ENCODE measurements at places on chromosomes 12 and 14.

DNA sequence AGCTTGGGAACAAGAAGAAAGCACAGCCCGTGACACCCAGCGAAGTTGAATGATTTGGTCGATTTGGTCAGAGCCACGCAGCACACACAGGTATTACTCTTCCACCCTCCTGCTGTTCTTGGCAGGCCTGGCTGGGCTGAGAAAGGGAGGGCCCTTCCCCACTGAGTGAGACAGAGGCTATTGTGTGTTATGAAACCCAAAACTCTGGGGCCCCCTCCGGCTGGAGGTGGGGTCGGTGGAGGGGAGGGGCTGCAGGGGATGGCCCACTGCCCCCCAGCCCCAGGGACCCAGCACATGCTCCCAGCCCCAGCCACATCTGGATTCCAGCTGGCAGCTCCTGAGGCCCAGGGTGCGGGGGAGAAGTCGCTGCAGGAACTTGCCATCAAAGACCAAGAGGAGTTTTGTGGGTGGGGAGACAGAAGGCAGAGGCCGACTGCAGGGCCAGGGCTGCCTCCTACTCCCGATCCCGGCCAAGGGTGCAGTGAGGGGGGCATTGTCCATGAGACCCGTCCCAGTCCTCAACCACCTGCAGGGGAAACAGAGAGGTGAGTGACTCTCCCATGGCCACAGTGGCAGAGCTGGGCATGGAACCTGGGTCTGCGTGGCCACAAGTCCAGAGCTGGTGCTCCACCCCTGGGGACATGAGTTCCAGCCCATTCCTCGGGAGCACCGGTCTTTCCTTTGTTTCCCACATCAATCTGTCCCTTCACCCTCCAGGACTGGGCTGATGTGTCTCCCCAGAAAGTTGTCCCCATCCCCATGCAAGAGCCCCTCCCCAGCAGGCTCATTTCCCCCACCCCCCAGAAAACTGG lies 8.7 kb downstream of the TMEM119 start:
- DNase-seq, result no peak

- DNase-seq, result peak; percentile 26
Measured at GRCh38 chr12:14948672-14949071, 10.3 kb upstream of the ERP27 start.

DNA sequence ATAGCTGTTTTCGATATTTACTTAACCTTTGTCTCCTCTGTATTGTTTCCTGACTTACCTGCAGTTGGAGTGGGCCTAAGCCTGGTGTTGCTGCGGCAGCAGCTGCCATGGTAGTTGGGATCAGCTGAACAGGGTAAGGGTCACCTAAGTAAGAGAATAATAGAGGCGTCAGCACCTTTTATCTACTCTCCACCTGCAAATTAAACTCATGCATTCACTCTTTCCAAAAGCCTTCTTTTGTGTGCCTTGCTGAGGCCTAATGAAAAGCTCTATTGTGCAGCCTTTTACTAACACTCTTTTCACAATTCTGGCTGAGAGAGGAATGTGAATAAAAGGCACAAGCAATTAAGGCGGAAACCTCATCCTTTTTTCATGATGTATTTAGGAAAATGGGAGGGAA lies 308.7 kb downstream of the SOX5 start:
- DNase-seq, result no peak

DNA sequence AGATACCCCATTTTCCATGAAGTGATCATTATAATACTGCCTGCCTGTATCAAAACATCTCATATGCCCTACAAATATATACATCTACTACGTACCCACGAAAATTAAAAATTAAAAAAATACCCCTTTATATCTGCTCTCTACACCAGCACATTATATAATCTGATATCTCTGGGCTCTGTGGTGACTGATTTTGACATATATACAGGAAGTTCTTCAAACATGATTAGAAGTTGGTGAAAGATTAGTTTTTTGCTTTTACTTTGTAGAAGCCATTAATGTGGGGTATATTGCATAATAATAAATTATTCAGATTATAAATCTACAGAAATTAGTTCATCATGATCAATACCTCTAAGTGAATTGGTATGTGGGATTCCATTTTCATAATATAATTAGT lies 126.7 kb upstream of the MDM1 start:
- no peak for DNase-seq

DNA sequence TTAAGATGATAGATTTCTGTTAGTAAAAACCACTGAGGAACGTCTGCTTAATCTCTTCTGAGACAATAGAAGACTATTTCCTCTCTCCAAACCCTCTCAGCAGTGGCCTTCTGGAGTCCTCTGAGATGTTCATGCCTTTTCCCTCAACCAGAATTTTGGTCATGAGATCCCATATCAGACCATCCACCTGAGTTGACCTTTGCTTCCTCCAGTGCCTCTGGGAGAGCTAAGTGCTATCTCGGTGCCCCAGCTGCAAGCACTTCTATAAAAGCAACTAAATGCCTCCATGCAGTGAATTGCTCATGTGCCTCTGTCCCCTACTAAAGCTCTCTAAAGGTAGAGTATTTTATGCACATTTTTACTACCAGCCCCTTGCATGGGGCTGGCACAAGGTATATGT lies 172.8 kb upstream of the BCL2L14 start:
- no peak for DNase-seq

- no peak for DNase-seq
Measured at GRCh38 chr12:94980577-94980976, 22.9 kb downstream of the NDUFA12 start.

DNA sequence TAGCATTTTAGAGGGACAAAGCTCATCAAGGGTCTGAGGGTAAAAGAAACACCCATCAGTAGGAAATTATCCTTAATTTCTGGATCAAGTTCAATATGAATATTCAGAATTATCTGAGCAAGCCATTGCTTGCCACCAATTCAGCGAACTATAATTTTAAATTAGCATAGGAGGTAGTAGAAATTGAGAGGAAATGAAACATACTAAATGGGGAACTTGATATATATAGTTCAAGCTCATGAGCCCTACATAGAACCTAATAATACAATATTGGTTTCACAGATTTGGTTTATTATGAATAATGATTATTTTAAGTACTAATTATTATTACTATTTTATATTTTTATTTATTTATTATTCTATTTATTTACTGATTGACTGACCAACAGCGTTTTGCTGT lies 42.1 kb upstream of the GXYLT1 start:
- no peak for DNase-seq

DNA sequence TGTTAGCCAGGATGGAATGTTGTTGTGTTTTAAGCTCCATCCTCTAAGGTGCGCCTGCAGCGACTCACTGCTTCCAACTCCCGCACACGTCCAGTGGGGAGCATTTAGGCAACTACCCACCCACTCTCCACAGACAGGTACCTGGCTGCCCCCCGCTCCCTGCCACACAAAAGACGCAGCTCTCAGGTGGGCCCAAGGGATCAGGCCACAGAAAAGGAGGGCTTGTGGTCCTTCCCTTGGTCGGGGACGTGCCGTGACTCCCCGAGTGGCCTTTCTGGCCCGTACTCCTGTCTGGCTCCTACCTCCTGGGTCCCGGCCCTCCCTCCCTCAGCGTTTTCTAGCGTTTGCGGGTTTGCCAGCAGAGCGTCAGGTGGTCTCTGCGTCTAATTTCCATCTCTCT lies 16.2 kb downstream of the TEDC1 start:
- DNase-seq, result no peak

DNA sequence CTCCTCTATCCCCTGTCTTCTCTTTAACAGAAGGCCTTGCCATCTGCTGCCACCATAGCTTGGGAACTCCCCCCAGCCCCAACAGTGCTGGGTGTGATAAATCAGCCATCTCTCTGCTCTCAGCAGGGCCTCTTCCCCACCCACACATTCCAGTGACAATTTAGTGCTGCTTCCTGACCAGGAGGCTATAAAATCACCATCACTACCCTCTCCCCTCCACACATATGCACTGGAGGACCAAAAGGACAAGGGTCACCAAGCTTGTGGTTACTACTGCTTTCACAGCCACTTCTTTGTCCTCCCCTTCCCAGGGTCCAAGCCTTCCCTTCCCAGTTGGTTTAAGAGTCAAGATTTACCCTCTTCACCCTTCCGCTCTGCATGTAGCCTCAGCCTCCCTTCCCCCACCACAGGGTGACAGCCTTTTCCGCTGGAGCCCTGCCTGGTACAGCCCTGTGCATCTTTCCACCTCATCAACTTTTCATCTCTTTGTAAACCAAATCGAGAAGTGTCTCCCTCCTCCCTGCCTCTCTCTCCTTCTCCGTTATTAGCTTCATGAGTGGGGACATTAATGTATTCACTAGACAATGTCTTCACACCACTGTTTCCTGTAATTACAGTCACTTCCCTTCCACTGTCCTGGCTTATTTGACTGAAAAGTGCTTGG lies 9.4 kb downstream of the PSMB5 start:
- no peak for DNase-seq

- DNase-seq, result no peak
Measured at GRCh38 chr12:85448548-85449139, 168.6 kb downstream of the ALX1 start.

DNA sequence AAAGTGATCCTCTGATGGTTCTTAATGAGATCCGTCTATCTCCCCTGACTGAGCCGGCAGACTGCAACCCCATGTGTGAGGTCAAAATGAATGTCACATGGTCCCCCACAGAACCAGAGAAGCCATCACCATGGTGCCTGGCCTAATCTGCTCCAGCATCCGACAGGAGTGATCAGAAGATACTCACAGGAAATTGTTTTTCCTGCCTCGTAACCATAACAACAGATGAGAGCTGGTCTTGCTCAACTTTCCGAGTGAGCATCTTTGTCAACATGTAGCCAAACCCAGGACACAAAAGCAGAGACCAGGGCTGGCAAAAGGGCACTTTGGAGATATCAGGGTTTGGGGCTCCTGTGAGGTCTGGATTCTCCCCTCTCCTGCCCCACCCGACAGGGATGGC lies 72.1 kb upstream of the C14orf180 start:
- no peak for DNase-seq

- no peak for DNase-seq
Measured at GRCh38 chr14:28758885-28759652, 7.5 kb upstream of the FOXG1 start.

- DNase-seq, result no peak
Measured at GRCh38 chr14:84108746-84109457, 1421.0 kb upstream of the FLRT2 start.

GRCh38 chr12:53757101-53757770 lies 5.5 kb upstream of the CISTR start:
- peak; percentile 99 for DNase-seq

GRCh38 chr12:22283006-22283506 lies 51.5 kb downstream of the ST8SIA1 start:
- DNase-seq, result no peak

GRCh38 chr14:95098984-95099599 lies 58.2 kb downstream of the DICER1 start:
- DNase-seq, result peak; percentile 55

GRCh38 chr14:103846543-103847450 lies 578 bp downstream of the PPP1R13B start:
- peak; percentile 33 for DNase-seq

GRCh38 chr12:60231976-60232907 lies 636.4 kb downstream of the SLC16A7 start:
- DNase-seq, result no peak

GRCh38 chr12:116024769-116025168 lies 252.7 kb downstream of the MED13L start:
- DNase-seq, result no peak

DNA sequence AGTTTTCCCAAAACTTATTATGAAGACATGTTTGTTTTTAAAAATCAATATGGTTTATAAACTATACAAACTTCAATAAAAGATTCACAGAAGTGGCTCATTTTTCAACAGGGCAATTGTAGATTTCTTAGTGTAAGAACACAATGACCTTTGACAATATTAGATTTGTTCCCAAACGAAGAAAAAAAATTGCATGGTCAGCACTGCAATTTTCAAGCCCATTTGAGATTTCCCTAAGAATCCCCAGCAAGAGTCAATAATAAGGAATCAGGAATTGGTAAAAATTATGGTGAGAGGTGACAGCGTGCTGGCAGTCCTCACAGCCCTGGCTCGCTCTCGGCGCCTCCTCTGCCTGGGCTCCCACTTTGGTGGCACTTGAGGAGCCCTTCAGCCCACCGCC lies 145.8 kb downstream of the DERA start:
- no peak for DNase-seq

- DNase-seq, result no peak
Measured at GRCh38 chr12:96752211-96752610, 154.8 kb upstream of the NEDD1 start.

DNA sequence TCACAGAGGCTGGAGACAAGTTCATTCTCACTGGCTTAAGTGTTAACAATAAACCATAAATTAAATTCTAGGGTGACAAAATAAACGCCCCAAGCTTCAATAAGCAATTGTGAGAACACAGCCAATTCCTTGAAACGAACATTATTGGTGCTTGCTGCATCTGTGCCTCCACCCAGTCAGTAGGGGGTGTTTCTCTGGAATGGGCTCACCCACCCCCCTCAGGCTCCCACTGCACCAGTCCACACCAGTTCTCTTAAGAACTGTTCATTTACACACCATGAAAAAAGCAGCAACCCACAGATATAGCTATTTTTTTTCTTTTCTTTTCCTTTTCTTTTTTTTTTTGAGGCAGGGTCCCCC lies 34.7 kb downstream of the CDC42BPB start:
- DNase-seq, result no peak

DNA sequence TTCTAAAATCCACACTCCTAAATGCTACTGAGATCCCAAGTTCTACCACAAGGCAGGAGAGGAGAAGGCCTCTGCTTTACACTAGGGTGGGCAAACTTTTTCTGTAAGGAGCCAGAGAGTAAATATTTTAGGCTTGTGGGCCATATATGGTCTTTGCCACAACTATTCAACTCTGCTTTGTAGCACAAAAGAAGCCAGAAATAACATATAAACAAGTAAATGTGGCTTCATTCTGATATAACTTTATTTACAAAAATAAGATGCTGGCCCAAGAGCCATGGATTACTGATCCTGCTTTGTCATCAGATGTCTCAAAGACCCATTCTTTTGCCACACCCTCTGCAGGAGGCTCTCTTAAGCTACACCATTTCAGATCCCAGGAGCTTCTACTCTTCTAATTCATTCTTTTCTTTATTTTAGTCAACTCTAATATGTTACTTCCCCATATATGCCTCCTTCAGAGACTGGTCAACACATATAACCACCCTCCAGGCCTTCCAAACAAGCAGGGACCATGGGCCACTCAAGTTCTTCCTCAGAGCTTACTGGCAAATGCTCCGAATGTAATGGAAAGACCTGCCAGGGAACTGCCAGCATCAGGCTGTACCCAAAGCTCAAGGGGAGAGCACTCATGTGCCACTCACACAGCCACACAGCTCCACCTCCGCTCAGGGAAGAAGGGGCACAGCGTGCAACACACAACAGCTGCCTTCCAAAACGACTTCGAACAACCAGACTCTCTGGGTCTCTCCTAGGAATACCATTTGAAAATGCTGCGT lies 15.6 kb downstream of the APPL2 start:
- DNase-seq, result no peak

GRCh38 chr12:9741726-9742125 lies 8.8 kb upstream of the CLECL1 start:
- no peak for DNase-seq
